ENCODE measurements at places on chromosomes 6 and 20.
A peak's percentile ranks its signal among the peaks of the same experiment; 100 is the strongest.

- DNase-seq: no peak
These were observed 81.0 kb downstream of the SRC start for GRCh38 chr20:37426978-37427377.

DNA sequence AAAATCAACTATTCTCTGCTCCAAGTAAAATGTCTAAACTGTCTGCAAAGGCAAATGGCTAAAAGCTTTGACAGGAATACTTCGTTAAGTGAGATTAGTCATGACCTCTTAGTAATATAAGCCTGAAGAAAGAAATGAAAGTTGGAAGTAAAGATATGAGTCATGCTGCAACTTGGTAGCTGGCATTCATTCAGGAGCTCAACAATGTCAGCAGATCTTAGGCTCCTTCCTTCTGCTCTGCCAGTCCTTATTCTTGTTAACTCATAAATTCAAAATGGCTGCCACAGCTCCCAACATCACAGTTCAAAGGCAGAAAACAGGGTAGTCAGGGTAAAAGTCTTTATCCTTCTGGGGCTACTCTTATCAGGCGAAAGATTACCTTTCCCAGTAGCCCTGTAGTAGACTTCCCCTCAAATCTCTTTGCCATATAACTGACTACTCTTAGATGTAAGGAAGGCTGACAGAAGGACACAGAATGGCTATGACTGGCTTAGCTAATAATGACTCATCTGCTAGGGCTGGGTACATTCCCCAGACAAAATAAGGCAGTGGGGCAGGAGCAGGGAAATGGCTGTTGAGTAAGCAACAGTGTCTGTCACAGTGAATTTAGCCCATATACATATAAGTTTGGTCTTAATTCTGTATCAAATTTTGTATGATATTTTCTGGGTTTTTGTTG is 24.4 kb upstream of the C6orf62 start:
- DNase-seq: no peak

GRCh38 chr6:20996099-20996498 is 461.8 kb downstream of the CDKAL1 start:
- no peak for DNase-seq

DNA sequence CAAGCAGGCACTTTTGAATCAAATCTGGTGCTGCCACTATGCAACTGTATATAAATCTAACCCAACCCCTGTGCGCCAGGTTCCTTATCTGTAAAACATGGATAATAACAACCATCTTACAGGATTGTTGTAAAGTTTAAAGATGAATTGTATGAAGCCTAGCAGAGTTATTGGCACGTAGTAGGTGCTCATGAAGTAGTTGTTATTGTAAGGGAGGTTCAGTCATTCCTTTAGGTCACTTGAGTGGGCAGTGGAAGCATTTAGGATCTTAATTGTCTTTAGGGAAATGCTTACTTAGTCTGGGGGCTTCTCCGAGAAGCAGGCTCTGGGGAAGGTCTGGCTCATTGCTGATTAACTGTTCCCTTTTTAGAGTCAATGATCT is 29.8 kb upstream of the PKIG start:
- no peak for DNase-seq

GRCh38 chr6:136553166-136553787 is 3.1 kb upstream of the MAP7 start:
- DNase-seq: no peak

GRCh38 chr6:56555438-56555872 is 87.2 kb downstream of the DST start:
- DNase-seq: peak; percentile 33

Measured in HEK293T (cell line).